Activated T-cell treated with anti-CD3 and anti-CD28 coated beads, Interleukin-2, amount 50 U/mL, for 72 hours (primary cell): ENCODE measurements at places on chromosomes 13 and 19. TPM values are rescaled to one million over a fixed set of nuclear protein-coding genes. Genes with fewer than 3 reads are reported as not detected.

DNA sequence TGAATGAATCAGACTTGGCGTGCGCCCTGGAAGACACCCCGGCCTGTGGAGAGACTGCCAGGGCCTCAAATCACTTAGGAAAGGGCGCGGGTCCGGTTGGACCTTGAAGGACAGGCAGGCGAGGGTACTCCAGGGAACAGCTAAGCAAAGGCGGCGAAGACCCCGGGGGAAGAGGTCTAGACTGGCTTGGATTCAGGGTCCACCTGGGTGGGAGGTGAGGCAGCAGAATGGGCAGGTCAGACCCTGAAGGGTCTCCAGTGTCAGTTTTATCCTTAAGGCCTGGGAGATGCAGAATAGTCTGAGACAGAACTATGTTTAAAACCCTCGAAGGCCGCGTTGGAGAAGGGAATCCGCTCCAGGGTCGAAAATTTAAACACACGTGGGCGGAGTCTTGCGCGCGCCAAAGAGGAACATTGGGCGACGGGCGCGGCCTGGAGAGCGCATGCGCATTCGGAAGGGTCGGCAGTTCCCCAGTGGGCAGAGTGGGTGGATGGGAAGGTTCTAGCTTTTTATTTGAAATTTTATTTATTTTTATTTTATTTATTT lies 567 bp upstream of the SMG9 start:
- no peaks in the 10 kb centered on the region for H3K27me3 ChIP-seq
- peak overlapping the region; percentile 96 for H3K4me3 ChIP-seq
- peaks cover 21% of the 10 kb centered on the region for H3K36me3 ChIP-seq
- peak overlapping the region; percentile 98 for H3K27ac ChIP-seq
- DNase-seq = peak; percentile 88

DNA sequence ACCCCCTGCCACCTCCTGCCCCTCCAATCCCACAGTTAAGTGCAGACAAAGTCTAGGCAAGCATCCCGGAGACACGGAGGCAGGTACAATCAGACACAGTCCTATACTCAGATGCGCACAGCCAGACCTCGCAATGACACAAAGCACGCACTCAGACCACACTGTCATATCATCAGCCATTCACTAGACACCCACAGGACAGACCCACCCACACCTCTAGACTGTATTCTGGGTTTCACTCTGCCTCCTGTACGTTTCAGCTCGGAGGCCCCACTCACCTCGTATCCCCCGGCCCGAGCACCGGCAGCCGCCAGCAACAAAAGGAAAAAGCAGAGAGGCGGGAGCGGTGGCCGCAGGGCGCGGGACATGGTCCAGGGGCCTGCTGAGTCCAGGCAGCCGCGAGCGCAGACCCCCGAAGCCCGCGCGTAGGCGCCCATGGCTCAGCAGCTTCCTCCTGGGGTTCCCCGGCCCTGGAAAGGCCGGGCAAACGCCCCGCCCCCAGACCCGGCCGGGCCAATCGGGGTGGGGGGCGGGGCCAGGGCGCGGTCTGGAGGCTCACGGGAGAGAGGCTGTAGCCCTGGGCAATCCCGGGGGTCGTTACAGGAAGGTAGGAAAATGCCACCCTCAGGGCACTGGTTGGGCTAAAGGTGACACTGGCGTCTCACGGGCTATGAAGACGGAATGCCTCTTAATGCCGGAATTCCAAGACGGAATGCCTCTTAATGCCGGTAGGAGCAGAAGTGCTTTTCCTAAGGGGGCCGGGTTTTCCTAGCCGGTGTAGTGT lies at the start of the genes MAN2B1 and WDR83:
MAN2B1 (minus strand) TSS at position 478 of the 784 bp plus-strand sequence; CDS start at position 437, 41 bp downstream.
WDR83 (plus strand) TSS at position 543 of the 784 bp plus-strand sequence. CDS start 2,984 bp downstream, outside the sequence.
- H3K4me1 ChIP-seq = peaks cover 53% of the 10 kb centered on the region
- peak; percentile 89 for DNase-seq
- peak within 1 kb of the TSS; percentile 82 for H3K27ac ChIP-seq
- no peaks in the 10 kb centered on the region for H3K27me3 ChIP-seq

GRCh38 chr13:46172531-46172991 lies 9.4 kb downstream of the LCP1 start:
- peak overlapping the region; percentile 98 for H3K27ac ChIP-seq
- peaks cover 100% of the 10 kb centered on the region for H3K4me1 ChIP-seq
- H3K4me3 ChIP-seq = peak overlapping the region; percentile 94
- no peaks in the 10 kb centered on the region for H3K27me3 ChIP-seq
- peaks cover 26% of the 10 kb centered on the region for H3K36me3 ChIP-seq

GRCh38 chr13:103255587-103256301 lies 189.5 kb upstream of the SLC10A2 start:
- DNase-seq = no peak
- no peaks in the 10 kb centered on the region for H3K4me1 ChIP-seq
- no peaks in the 10 kb centered on the region for H3K27me3 ChIP-seq

DNA sequence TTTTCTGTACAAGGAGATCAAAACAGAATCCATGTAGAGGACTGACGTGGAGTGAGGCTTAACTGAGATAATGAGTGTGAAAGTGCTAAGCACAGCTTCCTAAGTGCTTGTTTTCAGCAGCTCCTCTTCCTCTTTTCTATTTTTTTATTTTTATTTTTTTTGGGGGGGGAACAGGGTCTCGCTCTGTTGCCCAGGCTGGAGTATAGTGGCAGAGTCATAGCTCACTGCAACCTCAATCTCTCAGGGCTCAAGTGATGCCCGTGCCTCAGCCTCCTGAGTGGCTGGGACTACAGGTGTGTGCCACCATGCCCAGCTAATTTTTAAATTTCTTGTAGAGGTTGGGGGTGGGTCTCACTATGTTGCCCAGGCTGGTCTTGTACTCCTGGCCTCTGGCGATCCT lies 5.6 kb upstream of the FOSB start:
- no peak overlapping the region for H3K27ac ChIP-seq
- H3K4me1 ChIP-seq = peaks cover 3% of the 10 kb centered on the region

DNA sequence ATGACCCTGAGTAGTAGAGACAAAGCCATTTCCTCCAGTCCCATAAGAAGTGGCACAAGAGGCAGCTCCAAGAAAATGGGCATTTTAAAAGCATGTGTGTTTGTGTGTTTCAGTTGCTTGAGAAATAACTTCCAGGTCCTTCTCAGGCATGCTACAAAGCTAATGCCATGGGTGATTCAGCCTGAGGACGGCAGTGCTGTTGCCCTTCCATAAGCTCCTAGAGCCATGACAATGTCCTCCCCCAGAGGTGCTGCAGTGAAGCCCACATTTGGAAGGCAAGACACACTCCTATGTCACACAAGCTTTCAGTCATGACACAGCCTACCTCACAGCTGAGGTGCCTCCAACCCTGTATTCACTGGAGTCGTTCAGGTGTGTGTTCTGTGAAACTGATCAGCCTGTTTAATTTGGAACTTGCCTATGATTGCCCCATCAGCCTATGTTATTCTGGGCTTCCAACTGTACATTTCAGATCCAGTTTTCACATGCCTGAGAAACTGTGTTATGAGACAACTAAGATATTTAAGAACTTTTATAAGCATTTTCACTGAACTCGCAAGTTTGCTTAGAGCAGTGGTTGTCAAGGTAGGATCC lies 213.6 kb downstream of the FOXO1 start:
- no peak for DNase-seq

GRCh38 chr19:4970558-4971423 lies 1.9 kb downstream of the KDM4B start:
- peak overlapping the region; percentile 69 for H3K27ac ChIP-seq
- peaks cover 56% of the 10 kb centered on the region for H3K4me1 ChIP-seq
- H3K36me3 ChIP-seq = peaks cover 4% of the 10 kb centered on the region
- H3K27me3 ChIP-seq = no peaks in the 10 kb centered on the region

- H3K4me3 ChIP-seq = no peak overlapping the region
- no peak overlapping the region for H3K27ac ChIP-seq
- no peaks in the 10 kb centered on the region for H3K36me3 ChIP-seq
- no peaks in the 10 kb centered on the region for H3K4me1 ChIP-seq
These were observed 64.8 kb upstream of the ZNF536 start for GRCh38 chr19:30307191-30307974.

DNA sequence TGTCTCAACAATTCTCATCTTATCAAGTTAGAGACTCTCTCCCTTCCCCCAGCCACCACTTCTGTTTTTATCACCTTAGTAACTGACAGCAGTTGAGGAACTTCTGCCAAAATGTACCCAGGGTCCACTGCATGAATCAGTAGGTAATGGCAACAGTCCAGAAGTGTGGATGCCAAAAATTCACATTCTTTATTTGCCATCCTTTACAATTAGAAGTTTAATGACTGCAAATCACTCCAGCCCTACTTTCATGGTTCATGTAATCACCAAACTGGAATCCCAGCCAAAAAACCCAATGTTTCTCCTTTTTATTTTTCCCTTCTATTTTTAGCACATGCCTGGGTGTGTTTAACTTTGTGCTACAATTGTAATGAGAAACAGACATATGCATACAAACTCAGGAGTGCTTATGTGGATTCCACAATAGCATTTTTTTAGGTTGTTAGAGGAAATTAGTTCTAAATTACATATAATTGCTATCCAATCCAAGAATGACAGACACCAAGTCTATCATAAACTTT lies 243.5 kb downstream of the RGCC start:
- H3K4me3 ChIP-seq = no peak overlapping the region
- no peaks in the 10 kb centered on the region for H3K36me3 ChIP-seq
- no peaks in the 10 kb centered on the region for H3K27me3 ChIP-seq
- no peak for DNase-seq
- no peak overlapping the region for H3K27ac ChIP-seq
- no peaks in the 10 kb centered on the region for H3K4me1 ChIP-seq

- peaks cover 5% of the 10 kb centered on the region for H3K27me3 ChIP-seq
- DNase-seq = no peak
- H3K4me3 ChIP-seq = no peak overlapping the region
- no peak overlapping the region for H3K27ac ChIP-seq
- peaks cover 7% of the 10 kb centered on the region for H3K4me1 ChIP-seq
These were observed 88.4 kb downstream of the IRS2 start for GRCh38 chr13:109697936-109698335.

Gene LILRA1
- total RNA-seq = not detected

Gene FUT2
- not detected for total RNA-seq

Gene ZNF132
- total RNA-seq = 3.5 TPM

Gene CCNA1
- 1.8 TPM for total RNA-seq
